Fibroblast of lung (primary cell): ENCODE measurements at places on chromosomes 7 and 10. TPM values are rescaled to one million over a fixed set of nuclear protein-coding genes. Genes with fewer than 3 reads are reported as not detected.

The PRKRIP1 gene
- total RNA-seq = 12.3 and 16.3 TPM in 2 replicates

The CCDC3 gene
- 0.26 and 0.33 TPM in 2 replicates for total RNA-seq

DNA sequence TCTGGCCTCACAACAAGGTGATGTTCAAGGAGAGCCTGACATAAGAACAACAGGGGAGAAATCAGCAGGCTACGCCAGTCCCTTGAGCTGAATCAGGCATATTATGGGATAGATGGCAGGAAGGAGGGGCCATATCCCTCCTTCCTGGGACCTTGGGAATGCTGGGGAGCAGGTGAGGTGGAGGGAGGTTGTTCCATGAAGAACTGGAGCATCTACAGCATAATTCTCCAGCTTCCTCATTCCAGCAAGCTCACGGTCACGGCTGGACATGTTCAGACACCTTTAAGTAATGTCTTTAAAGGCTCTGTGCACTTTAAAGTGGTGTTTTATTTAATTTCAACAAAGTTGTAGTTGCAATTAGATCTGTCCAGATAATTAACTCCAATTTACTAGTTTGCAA, 780.5 kb downstream of the TYW1 start:
- DNase-seq = no peak

GRCh38 chr7:31986878-31987518, 83.2 kb downstream of the PDE1C start:
- peak; percentile 48 for DNase-seq

- DNase-seq = no peak
Observed at GRCh38 chr7:34904987-34905386, 132.3 kb downstream of the DPY19L1 start.

DNA sequence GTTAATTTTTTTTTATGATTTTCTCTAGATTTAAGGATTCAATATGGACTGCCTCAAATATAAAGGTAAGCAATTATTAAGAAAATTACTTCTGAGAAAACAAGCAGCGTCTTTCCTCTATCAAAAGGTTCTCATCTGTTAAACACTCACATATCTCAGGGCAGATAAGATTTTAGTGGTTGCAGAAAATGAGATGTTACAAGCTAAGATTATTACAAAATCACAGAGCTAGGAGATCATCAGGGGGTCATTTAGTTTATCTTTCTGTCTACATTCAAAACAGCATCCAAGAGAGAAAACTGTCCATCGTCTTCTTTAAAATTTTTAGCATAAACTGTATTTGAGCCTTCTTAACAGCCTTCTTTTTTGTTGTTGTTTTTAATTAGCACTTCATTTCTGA, 29.1 kb upstream of the RHOBTB1 start:
- no peak for DNase-seq

GRCh38 chr10:132420981-132421846, 24.2 kb downstream of the PWWP2B start:
- peak; percentile 40 for DNase-seq

DNA sequence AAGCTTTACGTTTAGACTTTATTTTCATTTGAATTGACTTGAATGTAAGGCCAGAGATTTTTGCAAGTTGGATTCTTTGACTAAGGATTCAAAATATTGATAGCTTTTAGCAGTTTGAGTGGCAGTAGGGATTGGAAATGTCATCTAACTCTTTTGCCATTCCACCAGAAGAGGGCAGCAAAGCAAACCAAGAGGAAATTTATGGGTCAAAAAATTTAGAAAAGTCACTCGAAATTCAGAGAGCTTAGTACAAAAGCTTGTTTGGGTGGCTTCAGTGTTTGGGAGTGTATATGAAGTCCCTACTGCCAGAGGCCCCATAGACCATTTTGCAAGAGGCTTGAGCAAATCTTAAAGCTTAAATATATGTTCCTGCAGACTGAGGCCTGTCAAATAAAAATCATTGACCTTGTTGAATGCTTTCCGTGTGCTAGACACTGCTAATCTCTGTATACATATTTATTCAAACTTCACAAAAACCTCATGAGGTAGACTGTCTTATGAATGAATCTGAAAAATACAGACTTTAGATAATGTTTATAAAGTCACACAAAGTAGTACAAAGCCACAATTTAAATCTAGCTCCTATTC, 44.6 kb upstream of the RSBN1L start:
- DNase-seq = peak; percentile 59

- DNase-seq = no peak
Observed at GRCh38 chr10:127873901-127874470, 18.8 kb downstream of the CLRN3 start.

DNA sequence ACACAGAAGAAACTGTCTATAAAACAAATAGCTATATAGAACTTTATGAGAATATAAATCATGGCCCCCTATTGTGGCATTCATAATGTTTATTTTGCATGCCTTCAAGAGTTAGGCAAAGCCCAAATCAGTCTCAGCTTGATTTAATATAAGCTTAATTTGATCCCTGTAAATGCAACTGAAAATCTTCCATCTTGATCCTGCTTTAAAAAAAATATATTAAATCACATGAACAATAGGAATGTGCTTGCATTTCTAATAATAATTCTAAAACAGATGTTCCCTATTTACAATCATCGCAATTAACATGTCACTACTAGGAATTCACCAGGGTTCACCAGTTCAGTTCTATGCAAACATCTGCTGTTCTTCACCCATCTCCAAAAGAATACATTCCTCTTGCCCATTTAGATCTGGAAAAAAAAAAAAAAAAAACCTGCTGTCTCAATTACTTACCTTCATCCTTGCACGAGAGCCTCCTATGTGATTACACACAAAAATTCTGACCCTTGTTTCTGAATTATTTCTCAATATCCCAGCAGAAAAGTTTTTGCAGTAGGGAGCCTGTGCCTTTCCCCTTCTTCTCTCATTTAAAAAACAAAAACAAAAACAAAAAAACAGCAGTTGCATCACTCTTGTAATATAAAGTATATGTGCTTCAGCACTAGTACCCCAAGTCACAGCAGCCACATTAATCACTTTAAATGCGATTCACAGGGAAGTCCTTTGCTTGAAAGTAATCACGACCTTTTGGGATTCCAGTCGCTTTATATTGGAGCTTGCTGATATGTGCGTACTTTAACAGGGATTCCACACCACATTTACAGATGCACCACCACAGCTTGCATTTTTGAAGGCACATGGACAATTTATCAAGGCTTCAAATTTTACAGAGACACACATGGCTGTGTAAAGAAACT, 194.8 kb upstream of the KMT2E start:
- DNase-seq = no peak

DNA sequence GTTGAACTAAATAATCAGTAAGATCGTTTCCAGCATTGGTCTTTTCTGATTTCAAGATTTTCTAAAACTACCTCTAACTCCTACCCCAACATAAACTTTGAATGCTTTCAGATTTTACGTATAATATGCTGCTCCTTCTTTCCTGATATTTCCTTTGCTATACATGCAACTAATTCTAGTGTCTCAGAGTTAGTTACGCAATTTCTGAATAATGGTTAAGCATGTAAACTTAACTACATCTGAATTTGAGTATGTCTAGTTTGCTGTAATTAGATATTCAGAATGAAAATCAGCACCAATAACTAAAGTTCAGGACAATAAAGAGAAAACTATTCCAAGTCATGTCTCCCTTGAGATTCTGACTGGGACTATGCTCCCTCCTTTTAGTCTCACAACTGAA, 71.0 kb downstream of the SEMA3C start:
- peak; percentile 46 for DNase-seq

DNA sequence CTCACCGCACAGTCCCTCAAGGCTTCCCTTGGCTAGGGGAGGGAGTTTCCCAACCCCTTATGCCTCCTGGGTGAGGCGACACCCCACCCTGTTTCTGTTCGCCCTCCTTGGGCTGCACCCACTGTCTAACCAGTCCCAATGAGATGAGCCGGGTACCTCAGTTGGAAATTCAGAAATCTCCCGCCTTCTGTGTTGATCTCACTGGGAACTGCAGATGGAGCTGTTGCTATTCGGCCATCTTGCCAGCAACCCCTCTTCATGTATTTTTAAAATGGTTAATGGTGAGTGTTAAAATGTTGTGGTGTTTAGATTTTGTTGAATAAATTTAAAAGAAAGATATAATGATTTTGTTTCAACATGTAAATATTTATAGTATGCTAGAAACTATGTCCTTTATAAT, 22.0 kb downstream of the UMAD1 start:
- DNase-seq = peak; percentile 2

DNA sequence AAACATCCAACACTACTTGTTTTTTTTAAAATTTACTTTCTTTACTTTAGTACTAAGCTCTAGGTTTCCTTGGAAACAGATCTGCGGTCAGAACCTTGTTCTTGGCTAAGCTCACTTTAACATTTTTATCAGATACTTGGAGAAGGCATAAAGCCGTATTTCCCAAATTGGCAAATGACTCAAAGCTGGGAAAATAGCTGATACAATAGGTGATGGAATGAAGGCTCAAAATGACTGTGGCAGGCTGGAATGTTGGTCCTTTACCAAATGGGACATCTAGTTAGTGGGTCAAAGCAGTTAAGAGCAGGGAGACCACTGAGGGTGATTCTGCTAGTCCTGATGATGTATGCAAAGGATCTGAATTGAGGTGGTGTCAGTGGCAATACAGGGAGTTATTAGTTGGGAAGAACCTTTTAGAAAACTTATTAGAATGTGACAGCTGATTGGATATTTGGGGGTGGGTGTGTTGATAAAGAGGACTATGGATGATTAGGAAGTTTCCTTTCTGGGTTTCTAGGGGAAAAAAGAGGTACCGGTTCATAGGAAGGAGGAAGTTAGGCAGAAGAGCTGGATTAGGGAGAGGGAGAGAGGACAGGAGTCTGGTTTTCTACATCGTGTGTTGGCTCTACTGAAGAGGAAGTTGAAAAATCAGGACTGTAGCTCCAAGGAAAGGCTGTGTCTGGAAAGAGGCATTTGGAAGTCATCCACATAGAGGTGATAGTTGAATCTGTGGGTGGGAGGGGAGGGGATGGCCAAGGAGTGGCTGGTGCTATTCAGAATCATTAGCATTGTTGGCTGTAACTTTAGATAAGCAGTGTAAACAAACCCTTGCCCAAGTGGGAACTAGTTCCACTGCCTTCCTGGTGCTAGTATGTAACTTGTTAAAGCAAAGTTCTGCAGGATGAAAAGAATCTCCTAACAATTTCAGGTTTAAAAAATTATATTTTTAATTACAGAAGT, 13.1 kb downstream of the PLCE1 start:
- DNase-seq = peak; percentile 99
